ENCODE measurements at places on chromosomes 6 and 20. TPM values are rescaled to one million over a fixed set of nuclear protein-coding genes. Genes with fewer than 3 reads are reported as not detected.

- no peak overlapping the region for H3K4me3 ChIP-seq
- no peaks in the 10 kb centered on the region for H3K4me1 ChIP-seq
- no peaks in the 10 kb centered on the region for H3K27me3 ChIP-seq
- no peak for DNase-seq
Measured at GRCh38 chr6:22081709-22082108, 215.1 kb downstream of the PRL start.

Gene EYS
- total RNA-seq: not detected

- peaks cover 19% of the 10 kb centered on the region for H3K4me1 ChIP-seq
- no peak overlapping the region for H3K27ac ChIP-seq
- no peaks in the 10 kb centered on the region for H3K27me3 ChIP-seq
Measured at GRCh38 chr6:150267686-150268561, 100.9 kb upstream of the IYD start.

GRCh38 chr6:54681987-54682386 lies 164.6 kb upstream of the FAM83B start:
- no peak for DNase-seq
- H3K4me1 ChIP-seq: no peaks in the 10 kb centered on the region
- no peaks in the 10 kb centered on the region for H3K27me3 ChIP-seq
- H3K36me3 ChIP-seq: no peaks in the 10 kb centered on the region
- no peak overlapping the region for H3K4me3 ChIP-seq

GRCh38 chr6:1162367-1163275 lies 149.3 kb upstream of the FOXQ1 start:
- no peaks in the 10 kb centered on the region for H3K4me1 ChIP-seq
- no peaks in the 10 kb centered on the region for H3K36me3 ChIP-seq
- H3K27ac ChIP-seq: no peak overlapping the region
- H3K27me3 ChIP-seq: no peaks in the 10 kb centered on the region

DNA sequence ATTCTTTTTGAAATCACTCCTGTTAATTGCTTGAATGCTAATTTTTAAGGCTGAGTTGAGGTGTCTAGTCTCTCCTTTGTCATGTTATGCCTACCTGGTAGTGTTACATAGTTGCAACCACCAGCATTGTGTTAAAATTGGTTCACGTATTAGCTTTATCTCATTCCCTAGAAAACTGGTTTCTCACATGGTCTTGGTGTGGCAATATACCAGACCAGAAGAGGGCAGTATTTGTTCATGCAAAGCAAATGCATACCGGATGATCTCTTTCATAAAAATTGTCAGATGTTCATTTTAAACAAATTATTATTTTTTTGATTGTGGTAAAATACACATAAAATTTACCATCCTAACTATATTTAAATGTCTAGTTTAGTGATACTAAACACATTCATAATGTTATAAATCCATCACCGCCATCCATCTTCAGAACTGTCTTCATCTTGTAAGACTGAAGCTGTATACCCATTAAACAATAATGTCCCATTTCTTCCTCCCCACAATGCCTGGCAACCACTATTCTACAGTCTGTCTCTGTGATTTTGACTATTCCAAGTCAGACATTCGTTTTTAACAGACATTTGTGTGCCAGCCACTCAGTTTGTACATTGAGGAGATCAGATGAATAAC lies 92.8 kb downstream of the ATRN start:
- H3K27me3 ChIP-seq: no peaks in the 10 kb centered on the region
- H3K4me3 ChIP-seq: no peak overlapping the region
- peaks cover 9% of the 10 kb centered on the region for H3K36me3 ChIP-seq
- no peaks in the 10 kb centered on the region for H3K4me1 ChIP-seq

Gene HAO1
- not detected for total RNA-seq
